ENCODE measurements at places on chromosomes 6 and 20.

GRCh38 chr6:89941031-89941762 is 46.9 kb downstream of the GJA10 start:
- DNase-seq, result no peak

- no peak for DNase-seq
Measured at GRCh38 chr20:4774207-4774606, 52.5 kb downstream of the PRND start.

- no peak for DNase-seq
Measured at GRCh38 chr20:48190757-48191156, 405.5 kb upstream of the SULF2 start.

DNA sequence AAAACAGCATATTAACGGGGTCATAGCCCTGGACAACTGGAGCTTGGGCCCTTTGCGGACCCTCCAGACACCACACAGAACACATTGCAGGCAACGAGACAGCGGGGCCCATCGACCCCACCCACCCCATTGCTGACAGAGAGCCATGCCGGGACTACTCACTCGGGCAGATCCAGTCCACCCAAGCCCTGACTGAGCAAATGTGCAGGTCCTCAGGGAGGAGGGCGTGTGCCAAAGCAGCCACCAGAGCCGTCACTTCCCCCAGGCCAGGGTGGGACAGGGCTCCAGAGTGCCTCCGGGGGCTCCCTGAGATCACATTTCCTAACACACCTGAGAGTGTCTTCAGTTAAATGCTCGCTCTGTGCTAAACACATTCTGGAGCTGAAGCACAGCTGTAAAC is 114.9 kb downstream of the CDH4 start:
- DNase-seq, result no peak

DNA sequence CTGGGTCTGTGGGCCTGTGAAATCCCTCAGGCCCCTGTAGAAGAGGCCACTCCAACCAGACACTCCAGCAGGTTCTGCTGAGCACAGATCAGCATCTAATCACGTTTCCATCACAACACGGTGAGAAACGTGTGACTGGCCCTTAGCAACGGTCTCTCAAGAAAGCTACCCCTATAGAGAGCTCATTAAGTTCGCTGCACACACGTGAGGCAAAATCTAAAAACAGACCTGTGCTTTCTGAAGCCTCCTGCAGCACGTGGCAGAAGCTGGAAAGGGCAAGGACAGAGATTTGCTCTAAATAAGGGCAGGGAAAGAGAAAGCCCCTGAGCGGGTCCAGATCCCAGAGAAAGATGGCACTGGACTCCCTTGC is 56.5 kb downstream of the GPR6 start:
- no peak for DNase-seq

GRCh38 chr6:136782021-136782770 is 10.1 kb downstream of the MAP3K5 start:
- peak; percentile 44 for DNase-seq

DNA sequence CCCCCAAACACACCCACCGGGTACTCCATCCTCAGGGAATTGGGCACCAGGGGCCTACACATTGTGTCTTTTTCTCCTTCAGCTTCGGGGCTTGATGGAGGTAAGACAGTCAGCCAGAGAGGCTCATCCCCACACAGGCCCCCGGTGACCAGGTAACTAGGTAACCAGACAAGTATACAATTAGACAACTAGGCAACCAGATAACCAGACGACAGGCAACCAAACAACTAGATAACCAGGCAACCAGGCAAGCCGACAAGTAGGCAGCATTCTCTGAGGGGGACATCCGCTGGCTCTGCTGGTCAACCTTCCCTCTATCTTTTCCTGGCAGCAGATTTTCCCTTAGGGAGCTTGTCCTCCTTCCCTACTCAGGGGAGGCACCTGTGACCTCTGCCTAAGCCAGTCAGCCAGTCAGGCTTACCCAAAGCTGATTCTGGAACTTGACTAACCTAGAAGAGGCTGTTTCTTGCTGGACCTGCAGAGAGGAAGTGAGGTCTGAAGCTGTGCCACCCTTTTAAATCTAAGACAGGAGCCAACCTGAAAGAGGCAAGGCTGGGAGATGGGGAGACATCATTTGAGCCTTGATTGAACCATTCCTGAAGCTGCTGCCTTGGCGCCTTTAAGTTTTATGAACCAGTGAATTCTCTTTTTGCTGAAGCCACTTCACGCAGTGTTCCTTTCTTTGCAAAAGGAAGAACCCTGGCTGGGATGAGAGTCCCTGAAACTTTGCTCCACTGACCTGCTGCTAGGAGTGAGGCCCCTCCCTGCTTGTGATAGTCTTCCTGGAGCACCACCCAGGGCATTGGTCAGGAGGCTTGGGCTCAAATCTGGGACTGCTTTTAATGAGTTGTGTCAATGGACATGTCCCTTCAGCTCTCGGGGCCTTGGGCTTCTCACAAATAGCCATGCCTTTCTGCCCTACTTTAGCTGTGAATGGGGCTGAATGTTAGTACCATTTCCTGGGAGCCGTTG is 96.4 kb upstream of the RNF24 start:
- DNase-seq, result no peak

GRCh38 chr6:98566126-98566525 is 268.2 kb upstream of the POU3F2 start:
- no peak for DNase-seq

- DNase-seq, result no peak
Measured at GRCh38 chr20:10637031-10637559, 36.7 kb downstream of the JAG1 start.

DNA sequence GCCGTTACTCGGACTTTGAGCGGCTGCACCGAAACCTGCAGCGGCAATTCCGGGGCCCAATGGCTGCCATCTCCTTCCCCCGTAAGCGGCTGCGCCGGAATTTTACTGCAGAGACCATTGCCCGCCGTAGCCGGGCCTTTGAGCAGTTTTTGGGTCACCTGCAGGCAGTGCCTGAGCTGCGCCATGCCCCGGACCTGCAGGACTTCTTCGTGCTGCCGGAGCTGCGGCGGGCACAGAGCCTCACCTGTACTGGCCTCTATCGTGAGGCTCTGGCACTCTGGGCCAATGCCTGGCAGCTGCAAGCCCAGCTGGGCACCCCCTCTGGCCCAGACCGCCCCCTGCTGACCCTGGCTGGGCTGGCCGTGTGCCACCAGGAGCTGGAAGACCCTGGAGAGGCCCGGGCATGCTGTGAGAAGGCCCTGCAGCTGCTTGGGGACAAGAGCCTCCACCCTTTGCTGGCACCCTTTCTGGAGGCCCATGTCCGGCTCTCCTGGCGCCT is 7.2 kb downstream of the SNX21 start:
- no peak for DNase-seq

DNA sequence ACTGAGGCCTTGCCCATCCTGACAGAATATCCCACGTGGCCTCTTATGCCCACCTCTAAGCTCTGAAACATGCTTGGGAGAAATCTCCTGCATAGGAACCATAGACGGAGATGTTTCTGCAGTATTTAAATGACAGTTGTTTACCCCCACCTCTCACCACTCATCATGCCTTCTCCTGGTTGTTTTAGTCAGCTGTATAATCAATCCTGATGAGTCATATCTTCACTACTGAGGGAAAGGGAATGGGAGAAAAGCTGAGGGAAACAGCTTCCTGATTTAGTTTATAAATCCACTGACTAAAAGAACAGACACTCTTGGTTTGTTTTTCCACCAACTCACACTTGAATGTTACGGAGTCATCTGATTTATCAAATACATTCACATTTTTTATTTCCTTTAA is 113.2 kb upstream of the TENT5A start:
- no peak for DNase-seq

DNA sequence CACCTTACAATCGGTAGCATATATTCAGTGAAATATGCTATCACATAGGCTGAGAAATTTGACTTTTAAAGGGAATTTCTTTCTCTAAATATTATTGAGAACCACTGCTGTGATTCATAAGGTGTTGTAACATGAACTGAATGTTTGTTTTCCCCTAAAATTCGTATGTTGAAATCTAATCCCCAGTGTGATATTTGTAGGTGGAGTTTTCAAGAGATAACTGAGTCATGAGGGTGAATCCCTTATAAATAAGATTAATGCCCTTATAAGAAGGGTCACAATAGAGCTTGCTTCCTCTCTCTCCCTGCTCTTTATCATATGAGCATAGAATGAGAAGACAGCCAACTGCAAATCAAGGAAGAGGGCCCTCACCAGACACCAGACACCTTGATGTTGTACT is 64.8 kb downstream of the LMBRD1 start:
- DNase-seq, result no peak

DNA sequence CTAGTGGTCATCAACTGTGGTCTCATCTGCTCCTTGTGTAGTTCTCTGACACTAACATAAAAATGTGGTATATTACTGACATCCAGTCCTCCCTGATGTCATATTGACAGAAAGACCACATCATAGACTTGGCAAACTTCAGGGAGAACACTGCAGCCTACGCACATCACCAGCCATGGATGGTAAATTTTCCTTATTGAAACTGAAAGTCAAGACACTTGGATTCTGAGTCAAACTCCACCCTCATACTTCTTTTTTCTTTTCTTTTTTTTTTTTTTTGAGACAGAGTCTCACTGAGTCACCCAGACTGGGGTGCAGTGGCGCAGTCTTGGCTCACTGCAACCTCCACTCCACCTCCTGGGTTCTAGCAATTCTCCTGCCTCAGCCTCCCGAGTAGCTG is 25.4 kb downstream of the NDRG3 start:
- no peak for DNase-seq

GRCh38 chr20:52234302-52235045 is 42.9 kb upstream of the ZFP64 start:
- DNase-seq, result no peak

DNA sequence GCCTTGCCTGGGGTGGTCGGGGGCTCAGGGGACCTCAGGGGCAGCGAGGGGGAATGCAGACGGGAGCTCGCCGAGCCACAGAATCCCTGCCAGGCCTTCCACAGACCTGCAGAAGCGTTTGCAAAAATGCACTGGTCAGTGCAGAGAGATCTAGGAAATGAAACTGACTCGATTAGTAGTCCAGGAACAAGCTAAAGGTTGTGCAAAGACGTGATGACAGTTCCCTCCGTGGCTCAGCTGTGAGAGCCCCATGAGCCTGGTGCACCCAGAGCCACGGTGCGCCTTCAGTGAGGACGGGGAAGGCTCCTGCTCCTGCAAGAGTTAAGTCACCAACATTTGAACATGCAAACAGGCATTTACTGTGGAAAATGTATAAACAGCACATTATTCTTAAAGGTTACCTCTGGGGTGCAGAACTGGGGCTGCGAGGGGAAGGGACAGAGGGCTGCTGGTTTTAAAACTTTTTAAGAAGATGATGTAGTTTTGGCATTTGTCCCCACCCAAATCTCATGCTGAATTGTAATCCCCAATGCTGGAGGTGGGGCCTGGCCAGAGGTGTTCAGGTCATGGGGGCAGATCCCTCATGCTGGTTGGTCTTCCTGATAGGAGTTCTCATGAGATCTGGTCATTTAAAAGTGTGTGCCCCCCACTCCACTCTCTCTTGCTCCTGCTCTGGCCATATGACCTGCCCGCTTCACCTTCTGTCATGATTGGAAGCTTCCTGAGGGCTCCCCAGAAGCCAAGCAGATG is 147.3 kb downstream of the DLL1 start:
- DNase-seq, result no peak

- DNase-seq, result no peak
Measured at GRCh38 chr6:27081931-27082330, 165.6 kb upstream of the PRSS16 start.

All from CD4-positive, alpha-beta T cell treated with Interleukin-2 at 100 ng/mL for 4 hours (primary cell).